ENCODE measurements at places on chromosomes 7 and 10.

DNA sequence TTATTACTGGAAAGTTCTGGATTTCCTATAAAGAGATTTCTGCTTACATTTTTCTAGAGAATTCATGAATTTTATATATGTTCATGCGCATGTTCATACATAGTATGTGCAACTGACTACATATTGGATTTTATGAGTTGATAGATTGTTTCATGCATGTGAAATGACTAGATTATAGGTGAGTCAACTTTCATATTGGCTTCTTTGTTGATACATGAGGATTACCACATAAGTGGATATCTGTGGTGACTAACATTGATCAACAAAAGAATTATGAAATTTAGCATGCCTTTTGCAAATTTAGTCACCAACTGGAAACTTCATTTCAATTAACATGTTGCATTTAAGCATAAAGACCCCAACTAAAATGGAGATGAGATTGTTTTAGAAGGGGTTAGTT is 99.0 kb downstream of the GNAT3 start:
- DNase-seq = no peak

- DNase-seq = no peak
These were observed 44.6 kb upstream of the SEPHS1 start for GRCh38 chr10:13392701-13393100.

DNA sequence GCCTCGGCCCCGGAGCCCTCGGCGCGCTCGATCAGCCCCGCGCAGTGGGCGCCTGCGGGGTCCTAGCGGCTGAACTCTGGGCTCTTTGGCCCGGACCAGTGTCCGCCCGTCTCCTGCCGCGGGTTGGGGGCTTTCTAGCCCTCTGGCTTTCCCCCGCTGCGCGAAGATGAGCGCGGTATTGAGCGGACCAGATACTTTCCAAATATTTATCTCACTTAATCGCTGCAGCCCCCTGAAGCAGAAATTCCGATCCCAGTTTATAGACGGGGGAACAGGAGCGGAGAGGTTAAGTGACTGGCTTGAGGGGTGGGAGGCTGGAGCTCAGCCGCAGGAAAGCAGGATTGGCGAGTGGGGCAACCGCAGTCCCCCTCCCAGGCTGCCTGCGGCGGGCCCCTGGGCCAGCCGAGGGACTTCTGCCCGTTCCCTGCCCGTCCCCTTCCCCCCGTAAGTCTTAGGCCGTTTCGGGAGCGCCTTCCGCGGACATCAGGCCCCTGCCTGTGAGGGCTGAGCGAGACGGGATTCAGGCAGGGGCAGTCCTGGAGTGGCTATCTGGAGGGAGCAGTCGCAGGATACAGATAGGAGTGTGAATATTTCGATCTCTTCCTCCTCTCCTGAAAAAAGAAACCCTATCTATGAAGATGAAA is 565 bp downstream of the STRIP2 start:
- DNase-seq = no peak

DNA sequence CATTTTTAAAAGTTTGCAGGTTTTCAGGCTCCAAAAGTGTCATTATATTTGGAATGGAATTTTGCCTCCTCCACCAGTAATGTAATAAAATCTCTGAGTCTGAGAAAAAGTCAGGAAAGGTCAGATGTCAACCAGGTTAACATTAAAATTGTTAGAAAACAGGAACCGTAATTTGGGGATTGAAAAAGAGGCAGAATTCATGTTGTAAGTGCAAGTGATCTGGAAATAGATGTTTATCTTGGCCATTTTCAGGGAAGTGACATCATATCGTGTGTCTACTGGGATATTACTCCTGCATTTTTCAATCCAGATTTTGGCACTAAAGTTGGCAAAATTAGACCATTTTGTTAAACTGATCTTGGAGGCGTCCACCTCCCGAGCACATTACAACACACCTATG is 428.5 kb upstream of the MGMT start:
- no peak for DNase-seq

DNA sequence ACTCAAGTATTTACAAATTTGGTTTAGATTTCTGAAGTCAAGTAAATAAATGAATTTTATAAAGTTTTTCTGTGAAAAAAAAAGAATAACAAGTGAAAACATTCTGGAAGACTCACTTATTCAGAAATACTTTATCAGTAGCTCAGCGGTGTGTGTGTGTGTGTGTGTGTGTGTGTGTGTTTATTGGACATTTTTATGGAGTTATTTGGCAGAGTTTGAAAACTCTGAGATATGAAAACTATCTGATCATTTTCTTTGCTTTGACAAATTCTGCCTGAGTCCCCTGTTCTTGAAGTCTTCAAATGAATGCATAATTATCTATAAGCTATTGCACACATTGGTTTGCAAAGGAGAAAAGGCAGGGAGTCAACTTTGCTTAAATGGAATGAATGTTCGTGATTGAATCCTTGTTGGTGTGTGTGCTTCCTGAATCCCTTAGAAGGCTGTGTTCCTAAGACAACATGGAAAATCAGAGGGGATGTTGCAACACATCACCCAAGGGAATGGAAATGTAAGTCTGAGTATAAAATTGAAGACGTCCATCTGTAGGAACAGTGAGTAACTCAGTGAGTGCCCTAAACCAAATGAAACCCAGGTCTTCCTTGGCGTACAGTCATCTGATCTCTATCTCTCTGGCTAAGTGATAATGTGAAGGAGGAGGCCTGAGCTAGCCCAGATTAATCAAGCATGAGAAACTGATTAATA is 160.9 kb downstream of the REEP3 start:
- no peak for DNase-seq

DNA sequence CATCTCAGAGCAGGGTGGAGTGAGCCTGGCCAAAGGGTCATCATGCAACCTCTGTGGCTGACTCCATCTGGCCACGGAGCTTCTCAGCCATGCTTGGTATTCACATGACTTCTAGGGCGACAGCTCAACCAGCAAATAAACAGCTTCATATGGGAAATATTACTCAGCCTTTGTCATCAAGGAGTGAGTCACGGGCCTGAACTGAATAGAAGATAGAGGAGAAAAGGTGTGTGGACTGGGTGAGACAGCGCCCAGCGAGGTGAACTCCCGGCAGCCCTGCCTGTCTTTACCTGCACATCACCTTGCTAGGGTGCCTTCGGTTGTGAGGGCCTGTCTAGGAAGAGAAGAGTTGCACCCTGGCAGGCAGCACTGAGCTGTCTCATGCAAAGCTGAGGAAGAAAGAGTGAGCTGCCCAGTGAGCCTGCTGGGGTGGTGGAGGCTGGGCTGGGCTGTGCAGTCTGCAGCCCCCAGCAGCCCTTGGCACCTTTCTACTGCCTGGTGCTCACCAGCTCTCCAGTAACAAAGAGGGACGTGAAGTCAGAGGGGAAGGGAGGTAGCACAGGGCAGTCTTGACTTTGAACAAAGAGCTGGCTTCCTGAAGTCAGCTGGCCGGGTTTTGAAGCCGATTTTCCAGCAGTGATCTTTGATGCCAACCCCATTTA is 114.2 kb downstream of the EGFR start:
- no peak for DNase-seq

- DNase-seq = no peak
These were observed 427.1 kb downstream of the GPAM start for GRCh38 chr10:111756217-111757061.

- no peak for DNase-seq
These were observed 115.2 kb downstream of the PDE1C start for GRCh38 chr7:31955021-31955420.

DNA sequence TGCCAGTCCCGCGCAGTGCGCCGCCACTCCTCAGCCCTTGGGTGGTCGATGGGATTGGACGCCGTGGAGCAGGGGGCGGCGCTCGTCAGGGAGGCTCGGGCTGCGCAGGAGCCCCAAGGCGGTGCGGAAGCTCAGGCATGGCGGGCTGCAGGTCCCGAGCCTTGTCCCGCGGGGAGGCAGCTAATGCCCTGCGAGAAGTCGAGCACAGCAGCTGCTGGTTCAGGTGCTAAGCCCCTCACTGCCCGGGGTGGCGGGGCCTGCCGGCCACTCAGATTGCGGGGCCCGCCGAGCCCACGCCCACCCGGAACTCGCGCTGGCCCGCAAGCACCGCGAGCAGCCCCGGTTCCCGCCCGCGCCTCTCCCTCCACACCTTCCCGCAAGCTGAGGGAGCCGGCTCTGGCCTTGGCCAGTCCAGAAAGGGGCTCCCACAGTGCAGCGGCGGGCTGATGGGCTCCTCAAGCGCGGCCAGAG is 14.4 kb upstream of the WASL start:
- DNase-seq = no peak

DNA sequence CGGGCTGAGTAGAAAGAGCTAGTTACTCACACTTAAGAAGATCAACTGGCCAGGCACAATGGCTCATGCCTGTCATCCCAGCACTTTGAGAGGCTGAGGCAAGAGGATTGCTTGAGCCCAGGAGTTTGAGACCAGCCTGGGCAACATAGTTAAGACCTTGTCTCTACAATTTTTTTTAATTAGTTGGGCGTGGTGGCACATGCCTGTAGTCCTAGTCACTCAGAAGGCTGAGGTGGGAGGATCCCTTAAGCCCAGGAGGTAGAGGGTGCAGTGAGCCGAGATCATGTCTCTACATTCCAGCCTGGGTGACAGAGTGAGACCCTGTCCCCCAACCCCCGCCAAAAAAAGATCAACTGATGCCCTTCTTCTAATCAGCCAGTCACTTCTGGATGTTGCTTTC is 74.6 kb upstream of the ATP6V0A4 start:
- DNase-seq = no peak

DNA sequence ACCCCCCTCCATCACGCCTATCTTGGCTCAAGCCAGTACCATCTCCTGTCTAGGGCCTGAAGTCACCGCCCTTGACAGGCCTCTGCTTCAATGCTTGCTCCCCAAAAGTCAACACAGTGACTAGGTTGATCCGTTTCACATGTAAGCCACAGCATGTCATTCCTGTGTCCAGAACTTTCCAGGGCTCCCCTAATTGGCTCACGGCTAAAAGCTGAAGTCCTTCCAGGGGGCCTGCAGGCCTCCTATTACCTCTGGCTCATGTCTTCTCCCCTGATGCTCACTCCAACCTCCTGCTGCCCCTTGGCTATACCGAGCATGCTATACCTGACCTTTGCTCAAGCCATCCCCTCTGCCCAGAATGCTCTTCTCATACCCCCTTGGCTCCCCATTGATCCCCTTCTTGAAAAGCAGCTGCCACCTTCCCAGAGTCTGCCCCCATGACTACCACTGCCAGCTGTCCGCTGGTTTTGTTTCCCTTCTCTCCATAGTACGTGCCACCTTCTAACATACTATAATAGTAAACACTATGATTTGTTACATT is 39.1 kb downstream of the CPXM2 start:
- no peak for DNase-seq

GRCh38 chr10:102702742-102703141 is 11.5 kb downstream of the ARL3 start:
- no peak for DNase-seq

GRCh38 chr7:101303102-101303701 is 18.4 kb downstream of the IFT22 start:
- no peak for DNase-seq

DNA sequence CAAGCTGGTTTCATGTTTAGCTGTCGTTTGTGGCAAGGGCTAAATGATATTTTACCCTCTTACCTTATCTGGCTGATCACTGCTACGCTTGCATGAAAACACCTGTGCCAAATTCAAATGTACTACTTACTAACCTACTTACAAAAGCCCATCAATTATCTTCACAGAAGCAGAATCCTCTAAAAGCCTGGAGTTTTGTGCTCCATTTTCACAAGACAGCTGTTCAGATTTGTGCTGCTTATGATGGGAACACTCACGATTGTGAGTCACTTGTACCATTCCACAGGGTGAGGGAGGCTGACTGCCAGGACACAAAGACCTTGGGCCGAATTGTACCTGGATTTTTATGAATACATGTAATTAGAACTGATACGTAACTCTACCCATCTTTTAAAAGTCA is 245.0 kb upstream of the NPY start:
- no peak for DNase-seq

Measured in NCI-H1417 treated with DMSO at 0.1 percent for 48 hours (cell line).